KG1 (cell line): ENCODE measurements at places on chromosomes 7 and 10.

DNA sequence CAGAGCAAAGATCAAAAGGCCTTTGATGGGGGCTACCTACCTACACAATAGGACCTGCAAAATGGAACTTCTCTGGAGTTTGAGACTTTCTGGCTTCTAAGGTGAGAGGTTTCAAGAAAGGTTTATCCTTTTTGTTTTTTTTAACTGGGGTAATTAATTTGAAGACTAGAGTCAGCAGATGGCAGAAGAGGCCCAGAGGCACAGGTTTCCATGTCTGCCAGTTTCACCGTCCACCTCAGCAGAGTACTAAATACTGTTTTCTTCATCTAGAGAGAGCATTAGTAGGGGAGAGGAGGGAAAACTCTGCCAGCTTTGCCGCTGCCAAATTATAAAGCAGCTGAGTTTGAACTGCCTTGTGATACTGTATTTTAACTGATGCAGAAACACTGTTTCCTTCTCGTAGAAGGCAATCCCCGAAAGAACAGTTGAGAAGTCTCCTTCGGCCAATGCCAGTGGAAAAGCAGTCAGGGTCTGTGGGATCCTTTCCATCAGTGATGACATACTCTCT is 138.7 kb downstream of the SLC25A13 start:
- DNase-seq: no peak

GRCh38 chr7:129828989-129829736 is 123.6 kb downstream of the UBE2H start:
- no peak for DNase-seq

DNA sequence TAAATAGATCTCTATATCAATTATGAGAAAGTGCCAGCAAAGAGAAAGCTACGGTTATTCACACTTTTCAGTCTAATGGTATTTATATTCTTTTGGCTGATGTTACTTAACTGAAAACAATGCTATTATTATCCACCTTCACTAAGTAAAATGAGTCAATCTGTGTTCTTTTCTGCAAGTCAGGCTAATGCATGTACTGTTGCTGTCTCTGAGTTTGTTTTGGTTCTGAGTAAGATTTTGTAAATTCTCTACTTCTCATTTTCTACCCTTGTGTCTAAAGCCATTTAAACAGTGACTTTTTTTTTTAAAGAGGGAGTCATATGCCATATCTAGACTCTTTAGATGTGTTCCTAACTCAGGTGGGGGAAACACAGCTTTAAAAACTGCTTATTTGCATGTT is 7.5 kb downstream of the VWC2 start:
- DNase-seq: no peak

GRCh38 chr10:130935128-130935439 is 376.4 kb downstream of the TCERG1L start:
- no peak for DNase-seq

DNA sequence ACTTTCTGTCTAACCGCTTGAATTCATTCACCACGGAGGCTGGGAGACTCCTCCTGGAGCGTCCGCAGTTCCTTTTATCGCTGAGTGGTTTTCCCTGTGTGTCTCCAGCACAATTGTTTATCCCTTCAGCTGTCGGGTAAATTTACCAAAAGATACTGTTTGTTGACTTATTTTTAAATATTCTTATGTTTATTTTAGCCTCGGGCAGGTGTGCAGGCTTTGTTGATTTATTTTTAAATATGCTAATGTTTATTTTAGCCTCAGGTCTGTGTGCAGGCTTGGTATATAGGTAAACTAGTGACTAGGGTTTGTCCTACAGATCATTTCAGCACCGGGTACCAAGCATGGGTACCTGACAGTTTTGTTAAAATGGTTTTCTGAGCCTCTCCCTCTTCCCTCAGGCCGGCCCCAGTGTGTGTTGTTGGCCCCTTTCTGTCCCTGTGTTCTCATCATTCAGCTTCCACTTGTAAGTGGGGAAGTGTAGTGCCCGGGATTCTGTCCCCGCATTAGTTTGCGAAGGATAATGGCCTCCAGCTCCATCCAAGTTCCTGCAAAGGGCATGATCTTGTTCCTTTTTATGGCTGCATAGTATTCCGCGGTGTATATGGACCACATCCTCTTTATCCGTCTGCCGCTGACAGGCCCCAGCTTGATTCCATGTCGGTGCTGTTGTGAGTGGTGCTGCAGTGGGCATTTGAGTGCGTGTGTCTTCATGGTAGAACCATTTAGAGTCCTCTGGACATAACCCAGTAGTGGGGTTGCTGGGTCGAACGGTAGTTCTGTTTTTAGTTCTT is 5.3 kb downstream of the GET4 start:
- no peak for DNase-seq

DNA sequence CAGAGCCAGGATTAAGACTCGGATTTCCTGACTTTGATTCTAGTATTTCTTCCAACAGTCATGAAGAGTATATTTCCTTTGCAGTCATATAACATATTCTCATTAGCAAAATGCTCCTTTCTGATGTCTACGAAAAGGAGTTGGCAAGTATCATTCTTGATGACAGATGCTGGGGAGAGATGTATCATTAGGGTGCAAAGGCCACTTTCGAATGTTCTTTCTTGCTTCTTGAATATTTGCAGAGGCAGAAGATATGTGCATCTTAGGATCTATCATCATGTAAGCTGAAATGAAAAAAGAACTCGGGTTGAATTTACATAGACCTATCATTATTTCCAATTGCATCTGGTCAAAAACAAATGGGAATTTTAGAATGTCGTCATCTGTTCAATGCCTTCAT is 294.4 kb downstream of the BAMBI start:
- no peak for DNase-seq

DNA sequence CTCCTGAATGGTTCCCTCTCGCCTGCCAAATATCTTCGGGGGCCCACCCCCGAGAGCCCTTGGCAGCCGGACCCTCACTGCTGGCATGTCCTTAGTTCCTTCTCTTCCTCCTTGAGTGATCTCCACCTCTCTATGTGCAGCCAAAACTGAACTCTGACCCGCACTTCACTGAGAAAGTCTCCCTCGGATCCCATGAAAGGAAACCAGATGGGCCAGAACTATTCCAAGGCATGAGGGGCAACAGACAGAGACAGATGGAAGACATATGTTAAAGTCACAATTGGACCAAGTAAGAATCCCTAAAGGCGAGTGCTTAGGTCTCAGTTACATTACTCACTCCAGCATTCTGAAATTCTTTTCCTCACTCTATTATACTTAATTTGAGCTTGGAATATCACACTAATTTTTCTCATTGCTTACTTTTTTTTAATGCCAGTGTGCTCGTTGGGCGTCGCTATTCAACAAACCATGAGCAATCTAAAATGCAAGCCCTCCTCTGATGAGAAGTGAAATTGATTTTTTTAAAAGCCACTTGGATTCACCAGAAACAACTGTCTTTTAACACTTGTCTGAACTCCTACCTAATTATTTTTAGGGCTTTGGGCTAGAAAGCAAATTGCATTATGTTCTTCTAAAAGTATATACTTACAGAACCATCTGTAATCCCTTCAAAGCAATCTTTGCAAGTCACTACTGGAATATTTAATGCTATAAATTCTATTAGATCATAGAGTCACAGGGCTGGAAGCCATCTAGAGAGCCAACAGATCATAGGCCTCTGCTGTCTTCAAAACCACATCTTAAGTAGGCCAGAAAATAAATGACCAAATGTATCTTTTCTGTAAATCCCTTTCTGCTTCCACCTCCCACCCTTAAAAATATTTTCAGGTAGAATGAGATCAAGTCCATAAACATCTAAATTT is 43.3 kb upstream of the EZH2 start:
- no peak for DNase-seq
